NB4 (cell line): ENCODE measurements at places on chromosomes 3 and 15.
A peak's percentile ranks its signal among the peaks of the same experiment; 100 is the strongest.

DNA sequence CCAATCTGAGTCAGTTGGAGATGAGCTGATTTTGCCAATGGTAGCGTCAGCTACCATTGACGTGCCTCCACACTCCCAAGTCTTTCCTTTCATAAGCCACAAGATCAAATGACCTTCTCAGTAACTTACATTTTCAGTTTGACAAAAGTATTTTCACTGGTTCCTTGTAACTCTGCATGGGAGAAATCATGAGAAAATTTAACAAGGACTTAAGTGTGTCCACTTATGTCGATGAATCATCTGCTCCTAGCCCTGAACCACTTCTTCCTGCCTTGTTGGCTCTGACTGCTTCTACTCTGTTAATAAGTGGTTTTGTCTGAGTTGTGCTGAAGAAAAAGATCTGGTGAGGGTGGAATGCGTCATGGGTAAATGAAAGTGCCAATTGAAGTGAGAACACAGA, 101.2 kb downstream of the NFKBIZ start:
- DNase-seq = peak; percentile 36

DNA sequence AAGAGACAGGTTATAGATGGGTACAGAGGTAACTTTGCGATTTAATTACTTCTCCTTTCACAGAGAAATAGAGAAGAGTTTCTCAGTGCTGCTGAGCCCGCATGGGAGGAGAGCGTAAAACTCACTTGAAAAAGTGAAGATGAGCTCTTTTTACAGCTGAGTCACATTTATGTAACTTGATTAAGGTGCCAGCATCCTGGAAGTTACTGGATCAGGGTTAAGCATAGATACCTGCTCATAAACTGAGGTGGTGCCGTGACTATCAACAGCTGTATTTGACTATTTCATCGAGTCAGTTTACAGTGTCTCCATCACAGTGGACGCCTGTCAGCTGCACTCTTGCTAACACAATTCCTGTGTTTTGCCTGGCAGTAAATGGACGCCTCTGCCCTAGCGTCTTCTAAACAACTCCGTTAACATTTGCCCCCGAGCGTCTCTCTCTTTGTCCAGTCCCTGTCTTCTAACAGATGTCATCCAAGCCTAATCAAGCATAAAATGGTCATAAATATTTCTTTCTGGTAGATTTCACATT, 414.6 kb downstream of the FOXP1 start:
- no peak for DNase-seq

GRCh38 chr15:49927189-49927861, 191.7 kb downstream of the ATP8B4 start:
- peak; percentile 24 for DNase-seq

DNA sequence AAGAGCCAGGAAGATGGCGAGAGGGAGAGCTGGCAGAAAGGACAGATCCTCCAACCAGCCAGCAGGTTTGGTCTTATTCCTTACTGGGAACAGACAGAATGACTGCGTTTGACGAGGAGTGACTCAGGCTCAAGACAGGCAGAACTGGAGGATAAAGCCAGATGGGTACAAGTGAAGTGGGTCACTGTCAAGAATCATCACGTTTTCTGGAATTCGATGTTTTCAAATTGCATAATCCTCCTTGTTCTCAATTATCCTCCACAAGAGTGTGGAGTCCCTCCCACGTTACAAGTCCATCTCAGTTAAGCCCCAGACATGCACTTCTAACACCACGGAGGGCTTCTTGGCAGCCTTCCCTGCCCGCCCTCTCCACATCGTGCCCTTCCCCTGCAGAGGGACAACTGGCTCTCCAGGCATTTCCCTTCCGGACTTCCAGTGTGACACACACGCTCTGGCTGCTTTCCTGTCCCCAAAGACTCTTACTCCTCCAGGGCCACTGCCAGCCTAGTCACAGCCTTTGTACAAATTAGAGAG, 183.1 kb downstream of the CHST2 start:
- no peak for DNase-seq

DNA sequence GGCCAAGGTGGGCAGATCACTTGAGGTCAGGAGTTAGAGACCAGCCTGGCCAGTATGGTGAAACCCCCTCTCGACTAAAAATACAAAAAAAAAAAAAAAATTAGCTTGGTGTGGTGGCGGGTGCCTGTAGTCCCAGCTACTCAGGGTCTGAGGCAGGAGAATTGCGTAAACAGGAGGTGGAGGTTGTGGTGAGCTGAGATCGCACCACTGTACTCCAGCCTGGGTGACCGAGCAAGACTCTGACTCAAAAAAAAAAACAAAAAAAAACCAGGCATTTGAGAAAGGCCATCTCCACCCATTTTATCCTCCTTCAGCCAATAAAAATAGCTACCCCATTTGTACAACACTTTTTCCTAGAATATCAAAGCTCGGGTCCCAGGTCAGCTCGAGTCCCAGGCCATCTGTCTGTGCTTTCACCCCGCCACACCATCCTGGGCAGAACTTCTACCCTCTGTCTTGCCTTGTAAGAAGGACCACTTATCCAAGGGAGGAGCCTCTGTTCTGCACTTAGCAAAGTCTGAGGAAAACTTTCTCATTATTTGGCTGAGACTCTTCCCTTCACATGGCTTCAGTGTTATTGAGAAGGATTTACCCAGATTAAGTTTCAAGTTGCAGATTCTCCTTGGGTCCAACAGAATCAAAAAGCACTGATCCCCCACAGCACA, 99.1 kb downstream of the MESD start:
- peak; percentile 75 for DNase-seq

DNA sequence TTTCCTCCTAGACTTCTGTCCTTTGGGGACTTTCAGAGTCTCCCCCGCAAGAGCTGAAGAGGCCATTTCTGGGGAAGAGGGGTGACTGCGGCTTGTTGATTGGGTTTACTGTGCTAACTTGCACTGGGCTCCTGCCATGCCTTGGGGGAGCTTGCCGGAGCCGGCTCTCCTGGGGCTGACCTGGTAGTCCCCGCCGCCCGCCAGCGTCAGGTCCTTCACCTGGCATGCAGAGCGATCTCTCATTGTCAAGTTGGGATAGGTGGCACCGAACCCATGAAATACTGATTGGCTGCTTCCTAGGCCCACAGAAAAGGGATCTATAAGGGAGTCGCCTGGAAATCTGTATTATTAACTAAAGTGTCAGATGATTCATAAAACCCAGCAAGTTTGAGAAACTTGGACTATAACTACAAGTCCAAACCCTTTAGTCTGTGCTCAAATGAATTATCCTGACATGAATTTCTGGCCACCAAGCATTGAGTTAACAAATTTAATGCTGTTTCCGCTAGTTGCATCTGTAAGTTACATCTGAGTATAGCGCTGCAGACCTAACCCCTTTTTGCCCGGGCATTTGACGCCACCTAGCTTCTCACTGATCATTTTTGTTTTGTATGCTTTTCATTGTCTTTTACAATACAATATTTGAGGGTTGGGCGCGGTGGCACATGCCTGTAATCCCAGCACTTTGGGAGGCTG, 607 bp upstream of the IMP3 start:
- DNase-seq = peak; percentile 90

GRCh38 chr3:35966629-35967464, 327.5 kb downstream of the ARPP21 start:
- no peak for DNase-seq

GRCh38 chr3:144458283-144458682, 486.7 kb downstream of the DIPK2A start:
- no peak for DNase-seq

DNA sequence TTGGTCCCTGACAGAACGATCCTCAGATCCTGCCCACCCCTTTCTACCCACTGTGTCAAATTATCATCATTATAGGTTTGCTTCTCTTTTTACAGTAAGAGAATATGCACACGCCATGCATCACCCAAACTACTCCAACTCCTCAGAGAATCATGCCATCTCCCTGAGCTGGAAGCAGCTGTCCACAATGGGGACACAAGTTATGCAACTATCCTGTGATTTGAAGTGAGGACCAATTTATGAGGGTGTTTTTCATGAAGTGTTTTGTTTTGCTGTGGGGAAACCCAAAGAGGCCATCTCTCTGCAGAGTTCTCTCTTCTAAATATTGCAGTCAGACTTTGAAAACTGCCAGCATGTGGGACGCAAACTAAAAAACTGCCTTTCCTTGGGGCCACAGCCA, 35.8 kb upstream of the TNFSF10 start:
- peak; percentile 92 for DNase-seq

DNA sequence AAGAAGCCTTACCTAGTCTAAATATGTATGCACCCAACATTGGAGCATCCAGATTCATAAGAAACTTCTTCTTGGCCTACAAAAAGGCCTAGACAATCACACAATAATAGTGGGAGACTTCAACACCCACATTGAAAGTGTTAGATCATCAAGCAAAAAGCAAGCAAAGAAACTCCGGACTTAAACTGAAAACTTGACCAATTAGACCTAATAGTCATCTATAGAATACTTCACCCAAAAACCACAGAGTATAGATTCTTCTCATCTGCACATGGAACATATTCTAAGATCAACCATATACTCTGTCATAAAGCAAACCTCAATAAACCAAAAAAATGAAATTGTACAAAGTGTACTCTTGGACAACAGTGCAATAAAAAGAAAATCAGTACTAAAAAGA, 22.3 kb upstream of the OR5K4 start:
- no peak for DNase-seq

DNA sequence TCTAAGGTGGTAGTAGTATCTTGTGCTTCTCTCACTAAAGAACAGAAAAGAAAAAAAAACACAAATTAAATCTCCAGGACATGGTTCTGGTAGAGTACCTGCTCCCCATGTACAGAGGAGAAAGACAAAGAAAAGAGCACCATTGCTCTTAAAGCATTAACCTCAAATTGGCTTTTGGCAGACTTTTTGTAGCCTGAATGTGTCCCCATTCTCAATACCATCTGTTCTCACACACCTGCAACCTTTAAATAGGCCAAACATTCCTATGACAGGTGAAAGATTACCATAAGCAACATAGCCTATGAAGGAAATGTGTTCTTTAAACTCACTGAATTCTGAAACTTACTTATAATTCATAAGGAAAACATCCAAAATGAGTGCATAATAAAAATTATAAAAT, 68.0 kb downstream of the TIPARP start:
- no peak for DNase-seq

- DNase-seq = peak; percentile 16
Observed at GRCh38 chr3:153285194-153285641, 123.2 kb downstream of the RAP2B start.

DNA sequence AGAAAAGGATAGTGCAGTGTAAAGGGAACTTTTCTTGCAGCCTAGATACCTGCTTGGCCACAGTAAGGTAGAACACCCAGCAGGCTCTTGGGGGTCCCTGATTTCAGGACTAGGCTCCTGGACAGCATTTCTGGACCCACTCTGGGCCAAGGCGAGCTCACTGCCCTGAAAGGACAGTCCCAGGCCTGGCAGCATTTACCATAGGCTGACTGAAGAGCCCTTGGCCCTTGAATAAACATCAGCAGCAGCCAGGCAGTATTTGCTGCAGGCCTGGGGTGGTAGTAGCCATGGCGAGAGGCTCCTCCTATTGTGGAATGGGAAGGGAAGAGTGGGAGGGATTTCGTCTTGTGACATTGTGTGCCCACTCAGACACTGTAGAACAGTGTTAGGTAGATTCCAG, 529.2 kb downstream of the TUSC7 start:
- no peak for DNase-seq

GRCh38 chr3:7754653-7755441, 746.8 kb upstream of the LMCD1 start:
- DNase-seq = no peak

- DNase-seq = peak; percentile 81
Observed at GRCh38 chr3:149203758-149204157, 17.9 kb downstream of the CP start.

DNA sequence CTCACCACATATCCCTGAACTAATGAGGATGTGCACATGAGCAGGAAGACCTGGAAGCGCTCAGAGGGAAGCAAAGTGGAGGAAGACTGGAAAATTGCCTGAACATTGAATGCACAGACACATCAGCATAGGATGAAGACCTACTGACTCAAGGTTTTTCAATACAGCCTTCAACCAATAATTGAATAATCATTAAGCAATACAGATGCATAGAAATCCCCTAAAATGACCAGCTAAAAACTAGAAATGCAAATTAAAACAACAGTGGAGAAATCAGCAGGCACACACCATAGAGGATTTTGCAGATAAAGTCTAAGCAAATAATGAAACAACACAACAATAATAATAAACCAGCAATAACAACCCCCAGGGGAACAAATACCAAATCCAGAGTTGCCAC, 80.4 kb downstream of the CEP152 start:
- no peak for DNase-seq

GRCh38 chr15:36814708-36815107, 235.3 kb downstream of the CDIN1 start:
- DNase-seq = no peak

- DNase-seq = no peak
Observed at GRCh38 chr3:155428563-155428962, 135.1 kb upstream of the STRIT1 start.

DNA sequence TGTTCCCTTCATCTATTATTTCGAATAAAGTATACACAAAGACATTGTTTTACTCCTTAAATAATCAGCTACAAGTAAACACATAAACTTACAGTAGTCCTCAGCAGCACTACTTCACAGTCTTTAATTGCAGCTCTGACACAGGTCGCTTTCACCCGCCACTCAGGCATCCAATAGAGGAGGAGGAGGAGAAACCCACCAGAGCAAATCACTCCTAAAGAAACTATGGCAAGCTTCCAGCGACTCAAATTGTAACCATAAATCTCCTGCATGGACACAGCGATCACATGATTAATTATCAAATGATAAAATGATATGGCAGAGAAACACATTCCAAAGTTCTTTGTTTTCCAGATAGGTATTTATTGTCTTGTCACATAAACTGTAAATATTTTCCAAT, 26.2 kb downstream of the ATP13A3 start:
- DNase-seq = no peak

DNA sequence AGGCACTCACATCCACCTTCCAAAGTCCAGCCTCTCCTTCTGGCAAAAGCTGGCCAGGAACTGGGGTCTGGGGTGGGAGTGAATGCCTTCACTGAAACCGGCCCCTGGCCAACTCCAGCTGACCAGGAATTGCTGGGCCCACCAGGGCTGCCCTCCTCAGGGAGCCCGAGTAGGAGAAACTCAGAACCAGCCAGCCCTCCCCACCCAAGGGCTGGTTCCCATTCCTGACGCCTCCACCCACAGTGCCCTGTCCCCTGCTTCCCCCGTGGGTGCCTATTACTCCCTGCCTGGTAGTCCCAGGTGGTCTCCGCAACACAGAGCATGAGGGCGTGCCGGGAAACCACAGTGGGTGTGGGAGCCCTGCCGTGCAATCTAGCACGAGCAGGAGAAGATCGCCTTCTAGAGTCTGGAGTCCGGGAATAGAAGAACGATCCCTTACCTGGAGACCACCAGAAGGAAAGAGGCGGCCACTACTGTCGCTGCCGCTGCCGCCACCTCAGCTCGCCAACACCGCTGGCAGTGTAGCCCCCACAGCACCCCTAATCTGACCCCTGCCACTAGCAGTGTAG, 178.8 kb downstream of the POTEB3 start:
- DNase-seq = no peak

DNA sequence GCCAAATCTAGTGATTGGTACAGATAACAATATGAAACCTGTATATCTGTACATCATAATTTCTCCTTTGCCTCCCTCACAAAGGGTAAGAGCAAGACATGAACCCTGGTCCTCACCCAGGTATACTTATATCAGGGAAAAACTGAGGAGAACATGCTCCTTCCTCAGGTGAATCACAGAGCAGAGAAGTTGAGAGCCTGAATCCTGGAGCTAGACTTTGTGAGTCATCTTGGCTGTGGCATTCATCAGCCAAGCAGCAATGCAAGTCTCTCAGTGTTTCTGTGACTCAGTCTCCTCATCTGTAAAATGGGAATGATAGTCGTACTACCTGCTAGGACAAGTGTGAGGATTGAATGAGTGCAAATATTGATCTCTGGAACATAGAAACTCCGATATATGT, 165.7 kb upstream of the ADAMTS9 start:
- DNase-seq = no peak
